ENCODE measurements at places on chromosomes 6 and 20. TPM values are rescaled to one million over a fixed set of nuclear protein-coding genes. Genes with fewer than 3 reads are reported as not detected.

The SGK2 gene
- 0.48 TPM for total RNA-seq

The IMPG1 gene
- not detected for total RNA-seq

The ZSWIM3 gene
- total RNA-seq = 6.8 TPM

DNA sequence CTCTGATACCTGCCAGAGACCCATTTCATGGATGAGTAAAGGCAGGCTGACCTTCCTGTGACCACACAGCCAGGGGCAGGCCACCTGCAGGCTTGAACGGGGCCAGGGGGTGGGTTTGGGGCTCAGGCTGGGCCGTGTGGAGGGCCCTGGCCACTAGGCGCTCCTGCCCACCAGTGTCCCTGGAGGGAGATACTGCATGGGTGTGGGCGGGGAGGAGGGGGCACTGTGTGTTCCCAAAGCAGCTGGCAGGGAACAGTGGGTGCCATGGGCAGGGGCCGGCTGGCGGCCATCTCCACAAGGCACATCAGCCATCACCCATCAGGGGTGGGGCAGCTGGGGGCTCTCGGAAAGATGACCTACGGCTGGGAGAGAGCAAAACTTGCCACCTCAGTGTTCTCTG, 15.4 kb downstream of the SRC start:
- no peak for DNase-seq

DNA sequence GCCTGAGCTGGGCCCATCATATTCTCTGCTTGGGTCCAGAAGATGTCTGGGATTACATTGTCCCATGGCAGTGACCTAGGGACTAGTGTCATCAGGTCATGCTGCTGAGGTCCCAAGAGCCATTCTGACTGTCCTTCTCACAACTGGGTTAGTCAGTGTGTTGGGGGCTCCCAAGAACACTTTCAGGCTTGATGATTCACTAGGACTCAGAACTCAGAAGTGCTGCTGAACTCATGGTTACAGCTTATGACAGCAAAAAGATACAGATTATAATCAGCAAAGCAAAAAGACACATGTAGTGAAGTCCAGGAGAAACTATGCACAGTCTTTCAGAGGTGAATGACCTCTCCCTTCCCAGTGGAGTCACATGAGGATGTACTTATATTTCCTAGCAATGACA, 107.8 kb downstream of the SYNE1 start:
- no peak for DNase-seq

DNA sequence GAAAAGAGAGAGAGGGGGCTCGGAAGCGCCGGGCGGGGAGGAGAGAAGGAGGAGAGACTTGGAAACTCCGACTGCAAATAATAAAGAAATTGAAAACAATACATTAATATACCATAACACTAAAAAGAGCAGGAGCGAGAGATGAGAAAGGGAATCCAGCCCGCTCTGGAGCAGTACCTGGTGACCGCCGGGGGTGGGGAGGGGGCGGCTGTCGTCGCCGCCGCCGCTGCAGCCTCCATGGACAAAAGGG, 338 bp downstream of the E2F3 start:
- no peak for DNase-seq

The GHRH gene
- total RNA-seq = not detected

The ZNF311 gene
- total RNA-seq = not detected

The PROKR2 gene
- not detected for total RNA-seq

The MAK gene
- total RNA-seq = 0.10 TPM

DNA sequence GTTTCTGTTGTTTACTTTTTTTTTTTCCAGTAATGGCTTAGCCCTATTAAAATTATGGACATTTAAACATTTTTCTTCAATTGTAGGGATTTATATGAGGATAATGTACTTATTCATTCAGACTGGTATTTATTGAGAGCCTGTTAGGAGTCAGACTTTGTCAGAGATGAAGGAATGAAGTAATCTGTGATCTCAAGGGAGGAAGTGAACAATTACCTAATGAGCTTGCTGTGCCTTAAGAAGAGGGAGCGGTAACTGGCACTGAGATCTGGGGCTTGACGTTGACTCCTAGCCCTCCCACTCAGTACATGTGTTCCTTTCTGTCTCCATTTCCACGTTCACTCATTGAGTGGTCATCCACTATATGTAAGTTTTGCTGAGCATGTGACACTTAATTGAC, 12.6 kb downstream of the AFDN start:
- no peak for DNase-seq

DNA sequence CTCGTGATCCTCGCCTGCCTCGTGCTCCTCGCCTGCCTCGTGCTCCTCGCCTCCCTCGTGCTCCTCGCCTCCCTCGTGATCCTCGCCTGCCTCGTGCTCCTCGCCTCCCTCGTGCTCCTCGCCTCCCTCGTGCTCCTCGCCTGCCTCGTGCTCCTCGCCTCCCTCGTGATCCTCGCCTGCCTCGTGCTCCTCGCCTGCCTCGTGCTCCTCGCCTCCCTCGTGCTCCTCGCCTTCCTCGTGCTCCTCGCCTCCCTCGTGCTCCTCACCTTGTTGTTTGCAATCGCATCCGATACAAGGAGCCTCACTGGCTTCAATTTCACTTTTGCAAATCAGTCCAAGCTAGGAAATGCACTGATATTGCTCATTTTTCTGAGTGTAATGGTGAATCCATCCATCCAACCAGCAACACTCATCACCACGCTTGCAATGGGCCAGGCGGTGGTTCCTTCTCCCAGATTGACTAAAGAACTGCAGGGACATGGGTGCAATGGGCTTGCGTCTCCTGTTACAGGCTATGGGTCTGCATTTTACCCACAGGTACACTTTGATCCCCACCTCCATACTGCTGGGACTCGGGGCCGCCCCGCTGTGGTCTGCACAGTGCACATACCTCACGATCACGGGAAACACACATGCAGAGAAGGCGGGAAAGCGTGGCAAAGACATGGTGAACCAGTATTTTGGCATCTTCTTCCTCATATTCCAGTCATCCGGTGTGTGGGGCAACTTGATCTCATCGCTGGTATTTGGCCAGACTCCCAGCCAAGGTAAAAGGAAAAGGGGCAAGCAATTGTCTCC, 4.6 kb downstream of the UNC93A start:
- no peak for DNase-seq
